Activated CD8-positive, alpha-beta T cell treated with anti-CD3 and anti-CD28 coated beads, Interleukin-2, amount 10 ng/mL, durations not matched to agents 7 days and 5 days (primary cell): ENCODE measurements at places on chromosomes 2 and 18. TPM values are rescaled to one million over a fixed set of nuclear protein-coding genes. Genes with fewer than 3 reads are reported as not detected.

The MAPRE3 gene
- 0.52 TPM for total RNA-seq

The RNF125 gene
- 27.9 TPM for total RNA-seq

The HRH4 gene
- total RNA-seq = not detected

The BMP10 gene
- total RNA-seq = not detected

The UGT1A3 gene
- total RNA-seq = not detected

The ACVR1C gene
- 0.73 TPM for total RNA-seq

The FSHR gene
- not detected for total RNA-seq

The DLX2 gene
- total RNA-seq = not detected

The EHD3 gene
- total RNA-seq = 0.21 TPM

The ASB18 gene
- not detected for total RNA-seq

The INO80B gene
- 25.7 TPM for total RNA-seq

The FABP1 gene
- not detected for total RNA-seq

The CCDC148 gene
- 0.16 TPM for total RNA-seq

The MAPK4 gene
- not detected for total RNA-seq

The DSG1 gene
- not detected for total RNA-seq

The SCYGR4 gene
- total RNA-seq = not detected

The FBXO11 gene
- 49.1 TPM for total RNA-seq

The PROKR1 gene
- total RNA-seq = not detected

The CCDC74B gene
- 3.2 TPM for total RNA-seq

The GKN2 gene
- not detected for total RNA-seq

The MC2R gene
- total RNA-seq = not detected

The DLGAP1 gene
- total RNA-seq = not detected

The AMER3 gene
- total RNA-seq = not detected

The TMEM131 gene
- 40.7 TPM for total RNA-seq

The ABCG8 gene
- not detected for total RNA-seq

The CCDC74A gene
- 9.4 TPM for total RNA-seq

The RAX gene
- total RNA-seq = not detected

The IL36RN gene
- not detected for total RNA-seq

The RAB6C gene
- not detected for total RNA-seq

The FAM110C gene
- 0.08 TPM for total RNA-seq

The SAG gene
- not detected for total RNA-seq

The CCDC85A gene
- total RNA-seq = not detected

The RAD51AP2 gene
- total RNA-seq = not detected

The GAL3ST2 gene
- 0.34 TPM for total RNA-seq

The RESP18 gene
- not detected for total RNA-seq
